Uterus (tissue), 4 donors: ENCODE measurements at places on chromosomes 6 and 20. TPM values are rescaled to one million over a fixed set of nuclear protein-coding genes. Genes with fewer than 3 reads are reported as not detected.

DNA sequence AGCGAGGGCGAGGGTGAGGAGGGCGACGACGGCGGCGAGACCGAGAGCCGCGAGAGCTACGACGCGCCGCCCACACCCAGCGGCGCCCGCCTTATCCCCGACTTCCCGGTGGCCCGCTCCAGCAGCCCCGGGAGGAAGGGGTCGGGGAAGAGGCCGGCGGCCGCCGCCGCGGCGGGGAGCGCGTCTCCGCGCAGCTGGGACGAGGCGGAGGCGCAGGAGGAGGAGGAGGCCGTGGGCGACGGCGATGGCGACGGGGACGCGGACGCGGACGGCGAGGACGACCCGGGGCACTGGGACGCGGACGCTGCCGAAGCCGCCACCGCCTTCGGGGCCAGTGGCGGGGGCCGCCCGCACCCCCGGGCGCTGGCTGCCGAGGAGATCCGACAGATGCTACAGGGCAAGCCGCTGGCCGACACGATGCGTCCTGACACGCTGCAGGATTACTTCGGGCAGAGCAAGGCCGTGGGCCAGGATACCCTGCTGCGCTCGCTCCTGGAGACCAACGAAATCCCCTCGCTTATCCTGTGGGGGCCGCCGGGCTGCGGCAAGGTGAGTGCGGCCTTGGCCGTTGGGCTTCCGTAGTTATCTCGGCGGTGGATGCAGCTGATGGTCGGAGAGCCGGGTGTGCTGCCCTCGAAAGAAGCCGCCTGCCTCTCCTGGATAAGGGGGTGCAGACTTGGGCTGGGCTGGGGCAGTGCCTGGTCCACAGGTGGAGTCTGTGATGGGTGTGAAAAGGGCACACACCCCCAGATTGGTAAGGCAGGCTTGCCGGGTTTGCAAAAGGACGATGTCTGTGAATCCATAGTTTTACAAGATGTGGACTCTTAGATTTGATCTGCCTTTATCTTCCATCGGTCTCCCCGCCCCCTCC is 938 bp downstream of the WRNIP1 start:
- DNase-seq, result no peak

GRCh38 chr20:47985092-47985850 is 200.0 kb upstream of the SULF2 start:
- no peak for DNase-seq

GRCh38 chr6:46899659-46900058 is 22.1 kb downstream of the ADGRF5 start:
- DNase-seq, result no peak

DNA sequence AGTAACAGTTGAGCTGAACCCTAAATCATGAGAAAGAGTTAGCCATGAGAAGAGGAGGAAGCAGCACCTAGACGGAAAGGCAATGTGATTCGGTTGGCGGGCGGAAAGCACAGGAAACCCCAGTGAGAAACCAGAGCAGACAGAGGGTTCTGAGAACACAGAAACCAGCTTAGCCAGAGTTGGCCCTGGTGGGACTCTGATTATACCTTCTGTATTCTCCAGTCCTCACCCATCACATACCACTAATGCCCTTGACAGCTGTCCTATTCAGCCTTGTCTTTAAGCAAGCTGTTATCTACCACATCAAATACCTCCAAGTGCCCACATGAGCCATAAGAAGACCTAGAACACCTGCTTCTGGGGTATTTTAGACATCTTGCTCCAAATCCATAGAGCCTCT is 58.9 kb upstream of the LRRC1 start:
- no peak for DNase-seq

DNA sequence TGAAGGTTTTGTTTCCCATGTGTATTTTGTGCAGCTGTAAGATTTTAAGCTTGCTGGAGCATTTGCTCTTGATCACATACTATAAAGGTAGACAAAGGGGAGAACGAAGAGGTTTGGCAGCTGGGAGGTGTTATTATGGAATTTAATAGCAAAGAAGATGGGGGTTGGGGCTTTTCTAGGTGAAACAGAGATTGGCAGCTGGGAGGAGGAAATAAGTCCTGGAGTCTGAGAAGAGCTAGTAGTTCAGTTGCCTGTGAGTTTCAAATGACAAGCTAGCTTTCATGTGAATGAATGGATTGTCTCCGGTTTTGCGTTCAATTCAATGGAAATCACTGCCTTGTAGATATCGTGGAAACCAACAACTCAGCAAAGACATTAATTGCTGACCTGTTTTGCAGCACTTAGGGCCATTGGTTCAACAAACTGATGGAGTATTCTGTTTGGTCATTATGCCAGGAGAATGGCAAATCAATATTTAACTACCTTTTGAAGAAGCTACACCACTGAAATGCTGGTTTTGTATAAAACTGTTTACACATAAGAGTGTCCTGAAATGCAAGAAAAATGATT is 38.1 kb upstream of the FLRT3 start:
- DNase-seq, result no peak

- no peak for DNase-seq
These were observed 140.7 kb downstream of the RNASET2 start for GRCh38 chr6:166815629-166816028.

DNA sequence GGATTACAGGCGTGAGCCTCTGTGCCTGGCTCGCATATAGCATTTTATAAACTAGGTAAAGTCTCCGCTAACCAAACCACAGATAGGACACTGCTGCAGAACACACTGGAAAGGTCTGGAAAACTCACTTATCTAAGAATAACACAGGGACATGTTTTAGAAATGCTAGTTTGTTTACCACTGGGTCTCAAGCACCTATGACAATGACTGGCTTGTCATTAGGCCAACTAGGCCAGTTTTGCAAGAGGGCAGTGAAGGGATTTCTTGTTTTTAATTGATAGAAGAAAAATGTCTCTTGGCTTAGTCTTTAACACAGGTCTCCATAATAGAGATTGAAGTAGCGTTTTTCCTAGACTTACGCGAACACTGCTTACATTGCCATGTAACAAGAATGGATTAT is 201.4 kb downstream of the TMEM242 start:
- no peak for DNase-seq

- DNase-seq, result no peak
These were observed 7.7 kb downstream of the PMEPA1 start for GRCh38 chr20:57702091-57702490.

GPLD1 gene
- 5.8 TPM for total RNA-seq

DNA sequence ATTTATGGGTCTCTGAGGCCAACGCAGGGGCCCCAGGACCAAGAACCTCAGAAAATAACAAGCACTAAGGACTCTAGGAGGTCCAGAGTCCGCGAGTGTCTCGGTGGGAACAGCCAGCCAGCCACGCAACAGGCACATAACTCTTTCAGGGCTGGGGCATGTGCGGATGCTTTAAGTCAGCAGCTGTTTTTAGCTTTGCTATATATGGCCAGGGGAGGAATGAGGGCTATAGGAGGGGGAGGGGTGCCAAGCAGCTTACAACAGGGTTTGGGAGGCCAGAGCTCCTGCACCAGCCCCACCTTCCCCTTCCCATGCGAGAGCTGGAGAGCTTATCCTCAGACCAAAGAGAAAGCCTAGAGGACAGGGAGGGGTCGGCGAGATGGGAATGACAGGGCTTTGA is 6.2 kb downstream of the JPH2 start:
- DNase-seq, result peak; percentile 87

- DNase-seq, result peak; percentile 71
These were observed 887 bp downstream of the TSPYL1 start for GRCh38 chr6:116278854-116279231.

DNA sequence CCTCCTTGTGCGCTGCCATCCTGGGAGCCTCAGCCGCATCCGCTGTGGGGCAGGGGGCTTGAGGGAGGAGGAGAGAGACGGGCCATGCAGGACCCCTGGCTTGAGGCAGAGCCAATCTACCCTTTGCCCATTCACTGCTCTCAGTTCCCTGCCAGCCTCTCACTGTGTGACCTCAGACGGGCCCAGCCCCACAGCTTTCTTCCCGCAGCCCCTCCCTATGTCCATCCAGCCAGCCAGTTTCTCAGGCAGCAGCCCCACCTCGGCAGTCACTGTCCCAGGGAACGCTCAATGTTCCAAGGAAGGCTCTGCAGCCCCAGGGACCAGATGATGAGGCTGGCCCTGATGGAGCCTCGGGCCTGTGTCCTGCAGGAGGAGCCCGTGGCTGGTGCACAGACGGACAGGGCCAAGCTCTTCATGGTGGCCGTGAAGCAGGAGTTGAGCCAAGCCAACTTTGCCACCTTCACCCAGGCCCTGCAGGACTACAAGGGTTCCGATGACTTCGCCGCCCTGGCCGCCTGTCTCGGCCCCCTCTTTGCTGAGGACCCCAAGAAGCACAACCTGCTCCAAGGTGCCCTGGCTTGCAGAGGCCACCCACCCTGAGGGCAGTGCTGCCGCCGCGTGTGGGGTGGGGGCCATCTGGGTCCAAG is 3.9 kb upstream of the TNFRSF6B start:
- peak; percentile 23 for DNase-seq

DNA sequence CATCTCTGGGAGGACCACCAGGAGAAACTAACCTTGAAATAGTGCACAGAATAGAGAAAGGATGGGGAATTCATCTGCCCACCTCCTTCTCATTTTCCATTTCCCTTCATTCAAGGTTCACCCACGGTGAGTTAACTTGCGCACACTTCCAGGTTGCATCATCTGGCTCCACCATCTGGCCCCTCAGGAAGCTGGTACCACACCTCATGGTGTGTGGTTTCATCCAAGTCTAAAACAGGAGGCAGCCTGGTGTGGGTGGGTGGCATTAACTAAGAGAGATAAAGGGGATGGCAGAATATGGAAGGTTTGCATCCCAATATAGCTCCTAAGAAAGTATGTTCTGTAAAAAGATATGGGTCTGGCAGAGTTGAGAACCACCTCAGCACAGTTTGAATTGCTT is 3.8 kb downstream of the ZNF334 start:
- no peak for DNase-seq

GRCh38 chr6:135320721-135321621 is 139.9 kb downstream of the MYB start:
- DNase-seq, result no peak

GRCh38 chr20:46682063-46682821 is 7.0 kb downstream of the TP53RK start:
- DNase-seq, result no peak

- DNase-seq, result no peak
These were observed 74.6 kb downstream of the SAMD3 start for GRCh38 chr6:130148181-130148580.

DNA sequence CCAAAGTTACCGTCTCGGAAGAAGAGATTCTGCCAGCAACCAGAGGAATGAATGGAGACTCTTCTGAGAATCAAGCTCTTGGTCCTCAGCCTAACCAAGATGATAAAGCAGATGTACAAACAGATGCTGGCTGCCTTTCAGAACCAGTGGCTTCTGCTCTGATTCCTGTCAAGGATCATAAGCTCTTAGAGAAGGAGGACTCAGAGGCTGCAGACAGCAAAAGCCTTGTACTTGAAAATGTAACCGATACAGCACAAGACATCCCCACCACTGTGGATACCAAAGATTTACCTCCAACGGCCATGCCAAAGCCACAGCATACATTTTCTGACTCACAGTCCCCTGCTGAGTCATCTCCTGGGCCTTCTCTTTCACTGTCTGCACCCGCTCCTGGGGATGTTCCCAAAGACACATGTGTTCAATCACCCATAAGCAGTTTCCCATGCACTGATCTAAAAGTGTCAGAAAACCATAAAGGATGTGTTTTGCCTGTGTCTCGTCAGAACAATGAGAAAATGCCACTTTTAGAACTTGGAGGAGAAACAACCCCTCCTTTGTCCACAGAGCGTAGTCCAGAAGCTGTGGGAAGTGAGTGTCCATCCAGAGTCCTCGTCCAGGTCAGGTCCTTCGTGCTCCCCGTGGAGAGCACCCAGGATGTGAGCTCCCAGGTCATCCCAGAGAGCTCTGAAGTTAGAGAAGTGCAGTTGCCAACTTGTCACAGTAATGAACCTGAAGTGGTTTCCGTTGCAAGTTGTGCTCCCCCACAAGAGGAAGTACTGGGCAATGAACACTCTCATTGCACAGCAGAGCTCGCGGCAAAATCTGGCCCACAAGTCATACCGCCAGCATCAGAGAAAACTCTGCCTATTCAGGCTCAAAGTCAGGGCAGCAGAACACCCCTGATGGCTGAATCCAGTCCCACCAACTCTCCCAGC is 109.6 kb downstream of the RTN4IP1 start:
- no peak for DNase-seq

DDRGK1 gene
- 37.7 TPM for total RNA-seq

GRCh38 chr20:19976595-19977372 is 40.4 kb upstream of the NAA20 start:
- peak; percentile 62 for DNase-seq

DNA sequence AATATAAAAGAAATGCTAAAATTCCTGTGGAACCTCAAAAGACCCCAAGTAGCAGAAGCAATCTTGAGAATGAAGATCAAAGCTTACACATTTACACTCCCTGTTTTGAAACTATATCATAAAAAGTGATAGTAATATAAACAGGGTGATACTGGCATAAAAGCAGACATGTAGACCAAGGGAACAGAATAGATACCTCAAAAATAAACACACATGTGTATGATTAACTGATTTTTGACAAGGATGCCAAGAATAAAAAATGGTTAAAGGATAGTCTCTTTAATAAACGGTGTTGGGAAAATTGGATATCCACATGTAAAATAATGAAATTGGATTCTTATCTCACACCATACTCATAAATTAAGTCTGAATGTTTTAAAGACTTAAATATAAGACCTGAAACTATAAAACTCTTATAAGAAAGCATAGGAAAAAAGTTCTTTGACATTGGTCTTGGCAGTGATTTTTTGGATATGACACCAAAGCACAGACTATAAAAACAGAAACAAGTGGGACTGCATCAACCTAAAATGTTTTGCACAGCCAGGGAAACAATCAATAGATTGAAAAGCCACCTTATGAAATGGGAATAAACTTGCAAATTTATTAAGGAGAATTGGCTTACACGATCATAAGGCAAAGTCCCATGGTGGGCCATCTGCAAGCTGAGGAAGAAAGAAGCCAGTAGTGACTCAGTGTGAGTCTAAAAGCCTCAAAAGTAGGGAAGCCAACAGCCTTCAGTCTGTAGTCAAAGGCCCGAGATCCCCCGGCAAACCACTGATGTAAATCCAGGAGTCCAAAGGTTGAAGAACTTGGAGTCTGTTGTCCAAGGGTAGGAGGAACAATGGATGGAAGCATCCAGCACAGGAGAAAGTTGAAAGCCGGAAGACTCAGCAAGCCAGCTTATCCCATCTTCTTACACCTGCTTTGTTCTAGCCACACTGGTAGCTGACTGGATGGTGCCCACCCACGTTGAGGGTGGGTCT is 144.3 kb downstream of the MEI4 start:
- no peak for DNase-seq

DNA sequence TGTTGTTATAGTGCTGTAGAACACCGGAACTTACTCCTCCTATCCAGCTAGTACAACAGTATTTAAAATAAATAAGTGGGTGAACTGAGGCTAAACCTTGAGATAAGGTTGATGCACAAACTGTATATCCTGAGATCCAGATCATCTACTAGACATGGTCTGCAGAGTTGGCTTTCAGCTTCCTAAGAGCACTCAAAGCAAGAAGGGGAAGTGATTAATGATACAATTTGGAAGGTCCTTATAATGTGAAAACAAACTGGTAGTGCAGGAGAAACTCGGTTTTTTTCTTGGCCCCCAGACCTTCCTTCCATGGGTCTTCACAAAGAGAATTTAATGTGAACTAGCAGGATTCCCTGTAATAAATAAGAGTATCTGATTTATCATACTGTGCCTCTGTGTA is 27.4 kb upstream of the RREB1 start:
- no peak for DNase-seq

GRCh38 chr20:49256261-49256660 is 21.6 kb downstream of the ZNFX1 start:
- no peak for DNase-seq

TUBE1 gene
- 54.4 TPM for total RNA-seq
